Left renal pelvis (tissue), 4 donors: ENCODE measurements at places on chromosomes 5 and 9. TPM values are rescaled to one million over a fixed set of nuclear protein-coding genes. Genes with fewer than 3 reads are reported as not detected.

Gene ZDHHC11B
- 3.3 TPM for polyA plus RNA-seq

- DNase-seq, result no peak
These were observed 858.6 kb downstream of the PTPRD start for GRCh38 chr9:9754186-9754585.

DNA sequence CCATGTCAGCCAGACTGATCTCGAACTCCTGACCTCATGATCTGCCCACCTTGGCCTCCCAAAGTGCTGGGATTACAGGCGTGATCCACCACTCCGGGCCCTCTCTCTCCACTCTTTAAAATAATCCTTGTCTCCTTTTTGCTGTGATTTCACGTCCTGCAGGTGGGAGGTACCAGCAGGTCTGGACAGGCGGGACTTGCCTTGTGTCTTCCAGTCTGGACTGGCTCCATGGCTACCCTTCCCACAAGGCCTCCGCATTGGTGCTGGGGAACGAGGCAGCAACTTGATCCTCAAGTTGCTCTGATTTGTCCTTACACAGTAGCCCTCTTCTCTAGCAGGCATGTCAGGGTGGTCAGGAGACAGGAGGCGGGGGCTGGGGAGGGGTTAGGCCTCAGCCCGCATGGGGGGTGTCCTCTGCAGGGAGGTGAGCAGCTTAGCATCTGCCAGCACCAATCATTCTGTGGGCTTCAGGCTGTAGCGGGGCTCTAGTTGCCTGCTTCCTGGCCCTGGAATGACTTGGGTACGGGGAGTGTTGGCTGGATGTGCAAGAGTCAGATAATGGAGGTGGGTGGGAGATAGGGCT lies 54.3 kb downstream of the TENT4A start:
- DNase-seq, result no peak

DNA sequence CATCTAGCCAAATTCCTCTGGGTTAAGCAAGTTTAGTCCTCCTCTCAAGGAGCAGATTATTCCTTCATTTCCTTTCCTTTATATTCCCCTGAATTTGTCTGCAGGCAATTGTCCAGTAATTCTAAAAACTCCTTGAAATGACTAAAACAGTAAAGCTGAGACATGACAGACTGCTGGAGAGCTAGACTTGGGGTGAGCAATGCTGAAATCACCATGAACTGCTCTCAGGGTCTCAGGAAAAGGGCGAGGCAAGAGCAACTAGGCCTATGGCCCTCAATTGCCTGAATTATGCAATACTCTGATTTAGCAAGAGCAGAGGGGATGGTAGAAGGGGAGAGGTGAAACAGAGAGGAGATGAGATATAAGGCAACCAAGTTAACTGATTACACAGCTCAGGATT lies 172.9 kb upstream of the NREP start:
- DNase-seq, result no peak

GRCh38 chr9:126893079-126893478 lies 21.5 kb upstream of the RALGPS1 start:
- no peak for DNase-seq
